ENCODE measurements at places on chromosomes 3 and 15. TPM values are rescaled to one million over a fixed set of nuclear protein-coding genes. Genes with fewer than 3 reads are reported as not detected.

RASL12 gene
- total RNA-seq, result 181 TPM

DNA sequence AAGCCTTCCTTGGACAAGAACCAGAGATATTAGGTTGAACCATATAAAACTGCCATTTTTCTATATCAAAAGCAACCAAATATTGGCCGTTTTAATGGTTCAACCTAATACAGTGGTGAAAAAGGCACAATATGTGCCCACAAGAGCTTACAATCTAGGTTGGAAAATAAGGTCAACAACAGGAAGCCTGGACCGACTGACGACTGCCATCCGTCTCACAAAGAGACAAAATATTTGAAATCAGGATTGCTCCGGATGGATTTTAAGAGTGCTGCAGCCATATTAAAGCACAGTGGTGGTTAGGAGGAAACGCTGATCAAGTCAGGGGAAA, 1.4 kb downstream of the AHSG start:
- no peak for DNase-seq

CCDC33 gene
- not detected for total RNA-seq

DNA sequence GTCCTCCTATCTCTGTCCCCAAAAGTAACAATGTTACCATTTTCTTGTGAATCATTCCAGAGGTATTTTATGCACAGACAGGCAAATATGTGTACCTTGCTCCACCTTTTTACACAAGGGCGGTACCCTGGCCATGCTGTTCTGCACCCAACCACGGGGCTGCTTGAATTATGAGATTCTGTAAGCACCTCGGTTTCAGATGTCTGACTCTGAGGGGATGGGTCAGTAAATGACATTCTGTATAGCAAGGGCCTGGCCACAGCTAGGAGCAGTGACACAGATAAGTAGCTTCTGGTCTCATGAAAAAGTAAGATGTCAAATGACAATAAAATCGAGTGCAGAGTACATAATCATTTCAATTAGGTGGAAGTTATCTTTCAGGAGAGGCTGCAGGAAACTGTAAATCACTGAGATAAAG, 30.4 kb upstream of the FLNB start:
- no peak for DNase-seq

GOLGA6L10 gene
- 0.19 TPM for total RNA-seq

GRCh38 chr15:101066501-101067408, 147.6 kb downstream of the LRRK1 start:
- DNase-seq, result no peak

DNA sequence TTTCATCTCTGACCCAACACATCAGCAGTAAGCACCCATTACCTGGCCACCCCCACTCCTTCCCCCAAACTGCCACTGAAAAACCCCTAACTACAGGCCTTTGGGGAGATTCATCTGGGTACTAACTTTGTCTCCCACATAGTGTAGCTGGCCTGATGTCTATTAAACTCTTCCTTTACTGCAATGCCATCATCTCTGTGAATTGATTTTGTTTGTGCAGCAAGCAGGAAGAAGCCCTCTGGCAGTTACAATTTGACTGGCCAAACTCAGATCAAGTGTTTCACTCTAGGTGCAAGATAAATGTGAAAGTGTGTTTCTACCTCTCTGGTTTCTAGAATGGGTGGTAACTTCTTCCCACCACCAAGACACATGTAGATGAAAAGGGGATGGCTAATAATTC, 26.7 kb upstream of the OR5K4 start:
- no peak for DNase-seq

HYAL1 gene
- 0.18 TPM for total RNA-seq

- DNase-seq, result no peak
Measured at GRCh38 chr15:81264072-81264857, 59.7 kb downstream of the STARD5 start.

GRCh38 chr15:91135201-91136130, 35.4 kb downstream of the SV2B start:
- DNase-seq, result no peak

COLQ gene
- total RNA-seq, result not detected
